ENCODE measurements at places on chromosomes 3 and 15.

- DNase-seq: no peak
Measured at GRCh38 chr15:65384505-65384894, 6.7 kb upstream of the IGDCC3 start.

- no peak for DNase-seq
Measured at GRCh38 chr3:133388696-133389395, 11.0 kb upstream of the BFSP2 start.

- DNase-seq: no peak
Measured at GRCh38 chr3:83769791-83770663, 1188.8 kb upstream of the CADM2 start.

DNA sequence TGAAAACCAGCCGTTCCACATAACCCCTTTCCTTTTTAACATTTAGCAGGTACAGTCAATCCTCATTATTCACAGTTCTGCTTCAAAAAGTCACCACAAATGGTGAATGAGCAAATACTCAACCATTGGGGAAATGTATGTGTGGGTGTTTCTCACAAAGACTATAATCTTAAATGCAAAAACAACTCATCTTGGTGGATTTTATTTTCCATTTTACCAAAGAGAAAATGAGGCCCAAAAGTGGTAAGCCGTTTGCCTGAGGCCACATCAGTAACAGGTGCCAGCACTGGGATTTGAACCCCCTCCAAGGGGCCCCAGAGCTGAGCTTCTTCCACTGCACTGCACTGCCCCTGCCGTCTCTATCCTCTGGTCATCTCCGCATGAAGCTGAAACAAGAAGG, 208.8 kb downstream of the OSBPL10 start:
- DNase-seq: no peak

- no peak for DNase-seq
Measured at GRCh38 chr3:55244247-55244646, 242.9 kb downstream of the WNT5A start.

- no peak for DNase-seq
Measured at GRCh38 chr3:126613479-126614188, 41.3 kb downstream of the TXNRD3 start.

GRCh38 chr3:147572970-147573340, 163.8 kb downstream of the ZIC1 start:
- no peak for DNase-seq

DNA sequence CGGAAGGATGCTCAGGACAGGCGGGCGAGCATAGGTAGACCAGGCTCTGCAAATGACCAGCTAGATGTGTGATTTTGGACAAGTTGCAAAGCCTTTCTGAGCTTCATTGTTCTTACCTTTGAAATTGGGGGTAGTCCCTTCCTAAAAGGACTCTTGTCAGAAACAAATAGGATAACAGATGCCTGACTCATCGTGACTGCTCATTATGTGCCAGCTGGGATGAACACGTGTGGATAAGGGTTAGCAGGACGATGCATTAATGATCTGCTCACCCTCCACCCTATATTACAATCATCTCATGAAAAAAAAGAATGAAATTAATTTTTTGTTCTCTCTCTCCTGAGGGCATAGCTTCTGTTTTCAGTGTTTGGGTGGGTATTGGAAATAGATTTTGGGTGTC, 223.4 kb downstream of the NR2F2 start:
- DNase-seq: no peak

- no peak for DNase-seq
Measured at GRCh38 chr3:194555175-194556062, 68.6 kb upstream of the ATP13A3 start.

- no peak for DNase-seq
Measured at GRCh38 chr3:37993067-37993455, 2.5 kb downstream of the VILL start.

- DNase-seq: no peak
Measured at GRCh38 chr3:126018995-126019394, 50.0 kb downstream of the ROPN1B start.

DNA sequence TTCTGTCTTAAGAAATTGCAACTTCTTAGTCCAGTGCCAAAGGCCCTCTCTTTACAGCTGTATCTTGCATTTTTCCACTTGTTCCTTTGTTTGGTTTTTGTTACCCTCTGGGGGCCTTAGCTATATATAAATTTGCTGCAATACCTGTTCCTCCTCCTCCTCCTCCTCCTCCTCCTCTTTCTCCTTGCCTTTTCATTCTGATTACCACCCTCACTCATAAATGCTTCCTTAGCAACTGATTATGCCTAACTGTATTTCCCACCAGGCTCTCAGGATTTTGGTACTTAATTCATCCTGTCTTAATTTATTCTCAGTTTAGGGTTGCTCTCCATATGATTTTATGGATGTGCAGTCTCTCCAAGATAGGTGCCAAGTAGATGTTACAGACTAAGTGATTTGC, 65.7 kb downstream of the SLMAP start:
- no peak for DNase-seq

DNA sequence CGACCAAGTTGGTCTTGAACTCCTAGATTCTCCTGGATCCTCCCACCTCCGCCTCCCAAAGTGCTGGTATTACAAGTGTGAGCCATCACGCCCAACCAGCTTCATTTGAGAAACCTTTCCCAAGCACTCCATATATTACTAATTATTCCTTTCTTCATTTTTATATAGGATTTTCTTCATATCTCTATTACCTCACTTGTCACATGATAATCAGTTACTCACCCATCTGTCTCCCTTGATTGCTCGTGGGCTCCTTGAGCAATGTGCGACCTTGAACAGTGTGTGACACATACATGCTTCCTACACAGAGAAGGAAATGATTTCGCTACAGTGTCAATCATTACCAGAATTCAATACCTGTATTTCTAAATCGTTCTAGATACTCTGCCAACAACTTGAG, 110.7 kb upstream of the C2CD4B start:
- no peak for DNase-seq

All from hepatic stellate cell (primary cell).